ENCODE measurements at places on chromosomes 12 and 14.

DNA sequence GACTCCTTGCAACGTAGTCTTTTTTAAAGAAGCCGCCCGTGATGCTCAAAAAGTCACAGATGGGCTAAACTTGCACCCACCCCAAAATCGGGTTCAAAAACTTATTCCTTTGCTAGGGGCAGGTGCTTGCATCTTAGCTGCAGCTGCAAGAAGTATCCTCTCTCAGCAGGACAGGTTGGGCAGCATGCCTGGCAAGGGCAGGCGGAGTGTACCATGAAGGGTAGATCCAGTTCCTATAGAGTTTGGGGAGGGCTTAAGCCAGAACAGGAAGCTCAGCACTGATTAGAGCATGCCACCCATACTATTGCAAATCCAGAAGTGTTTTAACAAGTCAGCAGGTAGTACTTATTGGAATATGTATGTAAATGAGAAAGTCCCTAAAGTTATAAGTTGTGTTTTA, 48.7 kb downstream of the CPM start:
- no peak for DNase-seq

DNA sequence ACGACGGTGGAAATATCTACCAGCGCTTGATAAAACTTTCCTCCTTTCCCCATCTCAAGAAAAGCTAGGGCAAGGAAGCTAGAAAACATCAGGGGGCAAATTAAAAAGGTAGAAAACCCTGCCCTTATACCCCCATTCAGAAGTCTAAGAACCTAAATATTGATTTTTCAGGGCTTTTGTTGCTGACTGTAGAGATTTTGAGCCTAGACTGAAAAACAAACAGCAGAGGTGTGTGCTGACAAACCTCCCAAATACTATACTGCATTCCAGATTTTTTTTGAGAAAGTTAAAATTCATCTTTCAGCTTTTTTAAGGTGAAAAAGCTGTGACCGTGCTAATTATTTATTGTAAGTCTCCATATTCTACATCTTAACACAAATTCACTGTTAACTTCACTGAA, 478.3 kb upstream of the SOX5 start:
- DNase-seq = no peak

DNA sequence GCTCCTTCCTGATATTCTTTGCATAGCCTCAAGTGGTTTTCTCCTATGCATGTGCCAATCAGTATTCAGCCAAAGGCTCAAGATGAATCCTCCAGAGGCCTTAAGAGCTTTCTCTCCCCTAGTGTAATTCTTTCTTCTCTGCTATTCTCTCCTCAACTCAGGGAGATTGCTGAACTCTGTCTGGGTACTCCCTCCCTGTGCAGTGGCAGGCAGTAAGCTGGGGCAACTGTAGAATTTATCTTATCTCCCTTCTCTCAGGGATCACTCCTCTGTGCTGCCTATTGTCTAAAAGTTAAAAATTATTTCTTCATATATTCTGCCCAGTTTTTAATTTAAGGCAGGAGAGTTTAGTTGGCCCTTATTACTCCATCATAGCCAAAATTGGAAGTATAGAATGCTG, 28.5 kb upstream of the RTRAF start:
- no peak for DNase-seq

- DNase-seq = no peak
Observed at GRCh38 chr12:42846782-42847181, 257.2 kb upstream of the PRICKLE1 start.

DNA sequence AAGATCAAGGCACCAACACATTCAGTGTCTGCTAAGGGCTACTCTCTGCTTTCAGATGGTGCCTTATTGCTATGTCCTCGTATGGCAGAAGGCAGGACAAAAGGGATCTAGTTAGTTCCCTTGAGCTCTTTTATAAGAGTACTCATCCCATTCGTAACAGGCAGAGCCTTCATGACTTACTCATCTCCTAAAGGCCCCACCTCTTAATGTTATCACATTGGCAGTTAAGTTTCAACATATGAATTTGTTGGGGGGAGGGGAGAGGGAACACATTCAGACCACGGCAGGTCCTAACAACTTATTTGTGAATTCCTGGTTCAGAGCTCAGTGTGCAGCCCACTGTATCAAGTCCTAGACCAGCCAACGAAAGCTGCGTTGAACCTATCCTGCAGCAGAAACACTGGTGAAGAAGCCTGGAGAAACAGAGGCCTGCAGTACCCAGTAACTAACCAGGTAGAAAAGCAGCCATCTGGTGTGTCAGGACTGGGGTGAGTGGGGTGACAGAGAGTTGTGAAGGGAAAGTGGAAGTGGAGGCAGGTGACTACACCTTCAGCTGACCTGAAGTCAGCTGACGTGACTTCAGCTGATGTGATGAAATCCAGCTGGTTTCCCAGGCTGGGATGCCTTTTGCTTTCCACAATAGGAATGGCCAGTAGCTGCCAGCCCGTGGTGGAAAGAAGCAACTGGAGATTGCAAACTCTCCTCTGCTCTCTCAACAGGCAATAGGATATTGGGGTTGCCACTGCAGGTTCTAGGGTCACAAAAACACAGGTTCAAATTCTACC, 101.6 kb upstream of the PLXNC1 start:
- DNase-seq = no peak

- no peak for DNase-seq
Observed at GRCh38 chr12:18990856-18991255, 138.7 kb upstream of the PLEKHA5 start.

Data from activated effector memory CD4-positive, alpha-beta T cell treated with Interleukin-2 at 50 U/mL for 16 hours (primary cell).